ENCODE measurements at places on chromosomes 5 and 9. TPM values are rescaled to one million over a fixed set of nuclear protein-coding genes. Genes with fewer than 3 reads are reported as not detected.

- DNase-seq, result no peak
- no peaks in the 10 kb centered on the region for H3K4me1 ChIP-seq
- H3K27me3 ChIP-seq, result no peaks in the 10 kb centered on the region
These were observed 179.0 kb downstream of the TAF11L14 start for GRCh38 chr5:17813214-17813613.

GRCh38 chr9:7273575-7273974, 515.8 kb downstream of the KDM4C start:
- no peaks in the 10 kb centered on the region for H3K4me1 ChIP-seq
- DNase-seq, result no peak
- no peaks in the 10 kb centered on the region for H3K27me3 ChIP-seq
- H3K4me3 ChIP-seq, result no peak overlapping the region

DNA sequence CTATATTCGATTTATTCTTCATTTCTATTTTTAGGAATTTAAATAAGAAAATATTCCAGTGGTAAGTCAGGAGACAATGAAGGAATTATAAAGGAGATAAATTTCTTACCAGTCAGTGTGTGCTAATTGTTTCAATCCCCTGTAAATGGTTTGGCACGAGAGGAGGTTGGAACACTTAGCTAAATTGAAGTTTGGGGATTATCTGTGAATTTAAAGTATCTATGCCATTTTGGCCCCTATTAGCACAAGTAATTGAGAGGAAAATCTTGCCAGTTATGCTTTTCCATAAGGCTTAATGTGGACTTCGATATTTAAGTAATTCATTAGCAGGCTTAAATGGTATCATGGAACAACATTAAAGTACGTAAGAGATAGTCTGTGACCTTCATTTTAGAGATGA, 860.8 kb downstream of the PTPRD start:
- H3K27ac ChIP-seq, result no peak overlapping the region
- DNase-seq, result no peak
- no peaks in the 10 kb centered on the region for H3K36me3 ChIP-seq
- no peak overlapping the region for H3K4me3 ChIP-seq
- no peaks in the 10 kb centered on the region for H3K4me1 ChIP-seq
- H3K27me3 ChIP-seq, result no peaks in the 10 kb centered on the region

- no peaks in the 10 kb centered on the region for H3K27me3 ChIP-seq
- DNase-seq, result no peak
- H3K27ac ChIP-seq, result no peak overlapping the region
- H3K4me3 ChIP-seq, result no peak overlapping the region
- H3K36me3 ChIP-seq, result no peaks in the 10 kb centered on the region
These were observed 7.0 kb downstream of the NOXA1 start for GRCh38 chr9:137429974-137430722.

DNA sequence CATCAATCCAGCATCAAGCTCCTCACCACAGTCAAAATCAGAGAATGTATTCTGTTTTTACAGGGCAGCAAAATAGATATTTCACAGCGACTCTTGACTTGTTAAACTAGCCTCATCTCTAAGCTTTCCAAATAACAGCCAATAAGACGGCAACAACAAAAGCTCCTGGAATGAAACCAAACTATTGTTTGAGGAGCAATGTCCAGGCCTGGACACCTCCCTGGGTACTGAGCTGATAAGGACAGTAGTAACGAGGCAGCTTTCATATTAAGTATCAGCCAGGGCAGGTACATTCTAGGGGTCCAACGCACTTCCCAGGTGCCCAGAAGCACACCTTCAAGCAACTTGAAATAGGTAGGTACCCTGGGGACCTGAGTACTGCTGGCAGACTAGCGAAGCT, 260.3 kb downstream of the ENC1 start:
- H3K36me3 ChIP-seq, result no peaks in the 10 kb centered on the region
- no peaks in the 10 kb centered on the region for H3K4me1 ChIP-seq
- H3K27me3 ChIP-seq, result no peaks in the 10 kb centered on the region
- no peak overlapping the region for H3K4me3 ChIP-seq
- DNase-seq, result no peak

- H3K4me1 ChIP-seq, result peaks cover 18% of the 10 kb centered on the region
- H3K4me3 ChIP-seq, result no peak overlapping the region
- DNase-seq, result no peak
- no peaks in the 10 kb centered on the region for H3K27me3 ChIP-seq
These were observed 58.6 kb downstream of the THBS4 start for GRCh38 chr5:80093796-80094195.

Gene ASTN2
- 4.0 TPM for total RNA-seq

Gene C5orf58
- not detected for total RNA-seq

Gene POLR3G
- 0.51 TPM for total RNA-seq
